Activated CD4-positive, alpha-beta T cell treated with anti-CD3 and anti-CD28 coated beads, Interleukin-2, amount 10 ng/mL, durations not matched to agents 7 days and 5 days (primary cell): ENCODE measurements at places on chromosomes 6 and 20.

- no peak for DNase-seq
Observed at GRCh38 chr6:146594495-146594894, 4.3 kb upstream of the ADGB start.

- DNase-seq = no peak
Observed at GRCh38 chr6:122994256-122994655, 1.8 kb upstream of the CLVS2 start.

DNA sequence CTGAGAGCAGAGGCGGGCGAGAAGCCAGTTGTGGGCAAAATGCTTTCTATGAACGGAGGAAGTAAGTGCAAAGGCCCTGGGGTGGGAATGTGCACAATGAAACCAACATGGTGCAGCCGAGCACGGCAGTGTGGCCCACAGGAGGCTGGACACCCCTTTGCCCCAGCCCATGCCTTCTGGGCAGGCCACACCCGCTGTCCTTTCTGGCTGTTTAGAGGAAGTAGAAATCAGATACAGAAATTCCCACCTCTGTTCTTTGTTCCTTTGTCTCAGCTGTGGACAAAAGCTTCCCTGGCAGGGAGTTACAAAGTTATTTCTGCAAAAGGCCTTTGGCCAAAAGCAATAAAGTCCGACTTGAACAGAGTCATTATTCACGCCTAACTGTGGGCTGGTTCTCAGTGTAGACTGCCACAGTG, 11.9 kb downstream of the SULF2 start:
- no peak for DNase-seq

- DNase-seq = no peak
Observed at GRCh38 chr6:39992861-39993622, 58.8 kb upstream of the MOCS1 start.

DNA sequence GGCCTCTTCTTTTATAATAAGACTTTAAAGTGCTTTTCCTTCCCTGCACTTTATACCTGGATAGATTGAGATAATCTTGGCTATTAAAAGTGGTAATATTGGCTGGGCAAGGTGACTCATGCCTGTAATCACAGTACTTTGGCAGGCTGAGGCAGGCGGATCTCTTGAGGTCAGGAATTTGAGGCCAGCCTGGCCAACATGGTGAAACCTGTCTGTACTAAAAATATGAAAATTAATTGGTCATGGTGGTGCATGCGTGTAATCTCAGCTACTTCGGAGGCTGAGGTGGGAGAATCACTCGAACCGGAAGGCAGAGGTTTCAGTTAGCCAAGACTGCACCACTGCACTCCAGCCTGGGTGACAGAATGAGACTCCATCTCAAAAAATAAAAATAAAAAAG, 197.1 kb upstream of the RGS17 start:
- DNase-seq = no peak

DNA sequence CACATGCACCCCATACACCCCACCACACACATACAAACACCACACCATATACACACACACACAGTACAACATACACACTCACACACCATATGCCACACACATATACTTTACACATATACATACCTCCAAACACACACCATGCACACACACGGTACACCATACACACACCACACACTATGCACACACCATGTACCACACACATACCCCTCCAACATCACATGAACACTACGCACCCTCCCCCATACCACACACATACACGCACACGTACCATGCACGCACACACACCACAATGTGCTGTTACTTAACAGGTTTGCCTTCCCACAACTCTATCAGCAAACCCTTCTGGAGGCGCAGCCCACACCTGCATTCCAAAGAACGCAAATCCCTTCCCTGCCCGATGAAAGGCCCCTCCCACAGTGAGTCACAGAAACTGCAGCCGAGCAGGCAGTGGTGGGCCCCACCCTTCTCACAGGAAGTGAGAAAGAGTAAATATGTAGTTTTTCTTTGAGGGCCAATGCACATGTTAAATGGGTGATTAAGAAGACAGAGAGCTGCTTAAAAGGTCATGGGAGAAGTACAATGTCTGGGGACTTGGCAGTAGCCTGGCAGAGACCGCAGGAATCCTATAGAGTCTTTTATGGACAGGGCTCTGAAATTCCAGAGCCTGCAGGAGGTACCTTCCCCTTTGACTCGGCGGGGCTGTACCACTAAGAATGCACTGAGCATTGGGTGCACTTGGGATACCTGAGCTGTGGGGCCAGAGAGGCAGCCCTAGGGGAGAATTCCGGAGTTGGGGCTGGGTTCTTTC, 34.1 kb upstream of the EZR start:
- peak; percentile 93 for DNase-seq

DNA sequence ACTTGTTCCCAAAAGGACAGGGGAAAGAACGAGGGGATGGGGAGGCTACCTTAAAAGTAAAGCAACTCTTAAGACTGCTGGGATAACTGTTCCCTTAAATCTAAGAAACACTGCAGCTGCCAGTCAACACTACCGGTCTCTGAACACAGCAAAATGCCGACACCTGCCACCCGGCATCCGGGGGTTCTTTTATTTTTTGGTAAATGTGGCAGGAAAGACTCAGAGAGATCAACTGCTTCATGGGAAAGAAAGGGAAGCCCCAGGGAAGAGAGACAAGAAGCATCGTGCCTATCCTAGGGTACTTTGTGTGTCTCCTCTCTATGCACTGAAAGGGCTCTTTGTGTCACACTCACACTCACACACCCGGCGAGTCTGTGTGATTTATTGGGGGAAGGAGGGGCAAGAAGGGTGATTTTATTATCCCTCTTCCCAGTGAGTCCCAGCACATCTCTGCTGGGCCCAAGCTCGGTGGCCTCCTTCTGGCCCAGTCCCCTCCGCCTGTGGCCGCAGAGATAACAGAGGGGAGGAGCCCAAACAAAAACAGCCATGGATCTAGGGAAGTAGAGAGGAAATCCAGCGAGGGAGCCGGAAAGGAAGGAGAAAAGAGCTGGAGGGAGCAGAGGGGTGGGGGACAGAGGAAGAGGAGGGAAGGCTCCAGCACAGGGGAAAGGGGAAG, 1.4 kb downstream of the FYN start:
- DNase-seq = peak; percentile 47

DNA sequence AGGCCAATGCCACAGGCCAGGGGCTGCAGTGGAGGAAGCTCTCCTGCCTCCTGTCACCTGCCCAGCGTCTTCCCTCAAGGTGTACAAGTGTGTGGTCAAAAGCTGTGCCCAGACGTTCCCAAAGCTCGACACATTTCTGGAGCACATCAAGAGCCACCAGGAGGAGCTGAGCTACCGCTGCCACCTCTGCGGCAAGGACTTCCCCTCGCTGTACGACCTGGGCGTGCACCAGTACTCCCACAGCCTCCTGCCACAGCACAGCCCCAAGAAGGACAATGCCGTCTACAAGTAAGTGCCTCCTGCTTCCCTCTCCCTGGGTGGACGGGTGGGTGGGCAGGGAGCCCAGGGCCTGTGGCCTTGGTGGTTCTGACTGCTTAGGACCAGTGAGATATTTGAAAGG, 38.2 kb downstream of the ZNF341 start:
- DNase-seq = no peak

DNA sequence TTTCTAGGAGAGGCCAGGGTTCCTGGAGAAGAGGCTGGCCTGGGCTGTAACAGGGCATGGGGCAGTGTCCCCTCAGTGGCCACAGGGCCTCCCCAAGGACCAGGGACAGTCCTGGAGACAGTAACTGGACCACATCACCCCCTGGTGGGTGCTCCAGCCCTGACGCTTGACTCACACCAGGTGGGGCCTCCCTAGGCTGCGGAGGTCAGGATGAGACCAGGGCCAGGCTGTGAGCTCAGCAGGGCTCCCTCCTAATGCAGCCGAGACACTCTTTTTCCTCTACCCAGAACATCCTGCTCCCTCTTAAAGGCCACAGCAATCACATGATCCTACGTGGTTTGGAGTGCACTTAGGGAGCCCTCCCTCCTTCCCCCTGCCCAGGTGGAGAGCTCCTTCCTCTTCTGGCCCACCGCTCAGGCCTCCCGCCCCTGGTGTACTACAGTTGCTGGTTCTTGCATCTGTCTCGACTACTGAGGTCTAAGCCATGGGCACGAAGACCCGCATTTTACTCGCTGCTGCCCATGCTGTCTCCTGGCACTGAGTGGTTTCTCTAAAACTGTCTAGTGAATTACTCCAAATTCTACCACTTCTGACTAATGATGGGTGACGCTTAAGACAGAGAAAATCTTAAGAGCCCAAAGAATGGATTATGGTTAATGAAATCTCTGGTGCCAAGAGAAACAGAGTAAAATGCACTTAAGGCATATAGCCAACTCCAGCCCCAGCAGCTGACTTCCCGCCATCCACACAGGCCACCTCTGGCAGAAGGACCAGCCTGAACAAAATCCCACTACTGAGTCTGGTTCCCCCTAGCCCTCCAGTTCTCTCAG, 166.1 kb upstream of the CST7 start:
- DNase-seq = no peak

DNA sequence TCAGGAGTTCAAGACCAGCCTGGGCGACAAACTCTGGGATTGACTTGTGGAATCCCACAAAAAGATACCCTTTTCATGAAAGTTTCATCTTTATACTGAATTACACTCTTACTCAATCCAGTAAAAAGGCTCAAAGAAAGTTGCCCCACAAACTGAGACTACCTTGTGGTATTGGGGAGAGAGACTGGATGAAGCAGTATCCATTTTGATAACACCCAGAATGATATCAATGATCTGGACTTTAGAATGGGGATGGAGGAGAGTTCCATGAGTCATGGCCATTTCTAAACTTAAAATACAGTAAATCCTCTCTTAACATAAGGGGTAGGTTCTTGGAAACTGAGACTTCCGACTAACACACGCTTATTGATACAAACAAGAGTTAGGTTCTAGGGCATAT, 4.7 kb downstream of the STAU1 start:
- DNase-seq = no peak

GRCh38 chr20:54464003-54464402, 11.4 kb upstream of the DOK5 start:
- DNase-seq = no peak

GRCh38 chr6:106520711-106521401, 108.4 kb downstream of the RTN4IP1 start:
- peak; percentile 90 for DNase-seq

- DNase-seq = peak; percentile 33
Observed at GRCh38 chr20:35311409-35311808, 19.2 kb upstream of the FAM83C start.

DNA sequence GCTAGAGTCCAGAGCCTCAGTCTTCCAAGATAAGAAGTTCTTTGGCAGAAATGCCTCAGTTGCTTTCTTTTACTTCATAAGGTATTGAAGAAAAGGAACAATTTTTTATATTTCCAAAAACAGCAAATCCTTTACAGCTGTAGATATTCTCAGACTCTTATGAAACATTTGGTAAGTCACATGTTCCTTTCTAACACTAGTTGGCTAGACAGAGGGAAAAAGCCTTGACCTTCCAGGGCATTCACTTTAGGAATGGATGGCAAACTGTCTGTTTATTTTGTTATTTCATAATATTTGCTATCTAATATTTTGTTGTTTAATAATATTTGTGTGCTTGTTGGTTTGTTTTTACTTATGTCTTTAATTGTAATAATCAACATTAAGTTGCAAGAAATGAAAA, 140.8 kb downstream of the PTPRK start:
- DNase-seq = no peak

DNA sequence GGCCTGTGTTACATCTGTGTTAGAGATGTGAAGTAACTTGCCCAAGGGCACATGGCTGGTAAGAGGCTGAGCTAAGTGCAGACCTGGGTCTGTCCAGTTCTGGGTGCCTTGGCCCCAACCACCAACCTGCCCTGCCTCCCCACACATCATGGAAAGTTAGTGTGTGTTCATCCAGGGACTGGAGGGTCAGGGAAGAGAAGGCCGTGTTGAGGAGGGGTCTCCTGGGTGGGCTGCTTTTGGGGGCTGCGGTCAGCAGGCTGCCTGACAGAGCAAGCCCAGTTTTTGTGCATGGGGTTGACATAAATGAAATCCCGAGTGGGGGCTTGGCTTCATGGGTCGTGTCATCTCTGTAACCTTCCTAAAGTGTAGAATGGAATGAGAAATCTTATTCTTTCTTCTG, 10.9 kb downstream of the PYGB start:
- DNase-seq = no peak

DNA sequence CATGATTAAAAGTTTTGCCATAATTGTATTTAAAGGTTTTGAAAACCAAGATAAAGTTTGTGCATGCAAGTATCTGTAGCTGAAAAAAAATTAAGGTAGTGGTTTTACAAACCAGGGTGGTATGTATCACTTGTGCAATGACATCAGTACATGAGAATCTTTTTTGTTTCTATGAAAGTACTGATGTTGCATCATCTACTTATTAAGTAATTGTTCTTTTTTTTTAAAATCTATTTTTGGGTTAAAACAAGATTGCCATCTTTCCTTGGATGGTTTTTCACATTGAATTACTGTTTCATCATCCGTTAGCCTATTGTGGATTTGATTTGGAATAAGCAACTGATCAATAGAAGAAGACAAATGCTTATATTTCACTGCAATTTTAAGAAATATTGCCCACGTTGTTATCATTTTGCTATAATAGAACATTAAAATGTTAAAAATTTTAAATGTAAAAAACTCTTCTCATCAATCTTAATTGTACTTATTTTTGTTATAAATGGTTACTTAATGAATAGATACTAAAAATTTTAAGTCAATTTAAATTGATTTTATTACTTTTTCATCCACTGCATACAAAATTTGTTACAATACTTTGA, 39.8 kb upstream of the TAGAP start:
- no peak for DNase-seq

- no peak for DNase-seq
Observed at GRCh38 chr6:56263596-56264315, 16.4 kb upstream of the COL21A1 start.

GRCh38 chr20:20864351-20865096, 152.1 kb upstream of the RALGAPA2 start:
- DNase-seq = no peak

DNA sequence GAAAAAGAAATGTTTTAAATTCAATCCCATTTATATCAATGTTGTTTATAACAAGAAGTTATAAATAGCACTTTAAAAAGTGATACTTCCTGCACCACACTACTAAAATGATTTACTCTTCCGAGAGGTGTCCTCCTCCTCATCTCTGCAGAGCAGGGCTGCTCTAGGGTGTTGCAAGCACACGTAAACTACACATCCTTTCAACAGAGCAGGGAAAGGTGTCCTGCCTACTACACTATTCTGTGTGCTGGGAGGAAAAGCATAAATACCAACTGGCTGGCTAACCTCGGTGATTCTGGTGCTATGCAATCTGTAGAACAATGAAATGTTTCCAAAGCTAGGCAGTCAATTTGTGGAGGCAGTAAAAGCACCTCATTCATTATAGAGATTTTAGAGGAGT, 89.5 kb upstream of the MAP7 start:
- DNase-seq = no peak

DNA sequence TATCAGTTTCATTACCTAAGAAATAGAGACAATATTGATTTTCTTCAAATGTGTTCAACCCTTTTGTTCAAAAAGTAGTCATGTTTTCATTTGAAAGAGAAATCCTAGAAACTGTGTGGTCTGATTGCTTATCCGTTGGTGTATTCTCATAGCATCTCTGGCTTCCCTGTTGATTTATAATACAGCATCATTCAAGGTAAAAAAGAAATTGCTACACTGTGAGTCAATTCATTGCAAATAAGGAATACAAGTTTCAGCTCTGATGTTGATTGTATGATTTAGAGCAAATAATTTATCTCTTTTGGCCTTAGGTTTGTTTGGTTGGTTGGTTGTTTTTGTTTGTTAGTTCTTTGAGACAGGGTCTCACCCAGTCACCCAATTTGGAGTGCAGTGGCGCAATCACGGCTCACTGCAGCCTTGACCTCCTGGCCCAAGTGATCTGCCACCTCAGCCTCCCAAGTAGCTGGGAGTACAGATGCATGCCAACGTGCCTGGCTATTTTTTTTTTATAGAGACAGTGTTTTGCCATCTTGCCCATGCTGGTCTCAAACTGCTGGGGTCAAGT, 185.5 kb upstream of the TNFAIP3 start:
- no peak for DNase-seq

- peak; percentile 68 for DNase-seq
Observed at GRCh38 chr20:32521780-32522525, 63.2 kb downstream of the NOL4L start.
